Upper lobe of right lung (tissue), 1 donor: ENCODE measurements at places on chromosomes 12 and 14.
A peak's percentile ranks its signal among the peaks of the same experiment; 100 is the strongest.

DNA sequence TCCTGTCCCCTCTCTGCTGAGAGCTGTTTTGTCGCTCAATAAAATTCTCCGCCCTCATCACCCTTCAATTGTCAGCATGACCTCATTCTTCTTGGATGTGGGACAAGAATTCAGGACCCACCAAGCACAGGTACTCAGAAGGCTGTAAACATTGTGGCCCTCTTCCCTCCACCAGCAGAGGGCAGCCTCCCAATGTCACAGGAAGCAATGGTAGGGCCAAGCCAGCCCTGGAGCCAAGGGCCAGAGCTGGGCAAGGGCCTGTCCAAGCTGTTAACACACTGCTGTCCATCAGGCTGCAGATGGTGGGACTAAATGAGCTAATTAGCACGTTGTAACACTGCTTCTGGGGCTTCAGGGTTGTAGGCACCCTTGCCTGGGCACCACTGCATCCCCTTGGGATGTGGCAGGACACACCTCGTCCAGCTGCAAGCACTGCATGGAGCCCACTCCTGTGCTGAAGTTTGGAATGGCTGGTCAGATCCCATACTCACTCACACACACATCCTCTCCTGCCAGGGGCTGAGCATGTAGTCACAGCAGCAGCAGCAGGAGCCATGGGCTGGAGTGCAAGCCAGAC, 62.7 kb upstream of the HECTD1 start:
- peak; percentile 69 for DNase-seq

GRCh38 chr12:96500693-96501092, 11.3 kb downstream of the CFAP54 start:
- DNase-seq = no peak

DNA sequence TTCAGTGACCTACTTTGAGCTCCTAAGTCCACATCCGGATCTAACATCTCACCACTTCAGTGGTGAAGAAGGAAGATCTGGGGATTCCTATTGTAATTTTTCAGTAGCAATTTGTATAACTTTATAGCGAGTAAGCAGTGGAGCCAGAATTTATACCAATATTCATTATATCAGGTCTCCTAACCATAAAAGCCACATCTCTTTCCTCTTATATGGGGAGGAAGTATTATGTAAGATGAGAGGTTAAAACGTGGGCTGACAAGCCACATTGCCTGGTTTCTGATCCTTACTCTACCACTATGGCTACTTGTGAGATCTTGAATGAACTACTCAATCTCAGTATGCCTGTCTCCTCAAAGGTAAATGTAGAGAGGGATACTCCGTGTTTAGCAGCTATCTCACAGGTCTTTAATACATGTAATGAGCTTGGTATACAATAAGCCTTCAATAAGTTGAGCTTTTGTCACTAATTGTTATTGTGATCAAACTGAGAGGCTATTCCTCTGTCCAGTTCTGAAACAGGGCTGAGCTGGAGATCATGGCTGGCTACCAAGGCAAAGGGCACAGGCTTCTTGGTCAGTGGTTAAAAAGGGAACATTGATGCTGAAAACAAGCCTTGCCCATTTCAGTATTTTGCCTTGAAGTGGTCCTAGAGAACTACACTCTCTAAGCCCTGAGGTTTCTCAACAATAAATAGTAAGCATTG, 3.3 kb upstream of the TMEM117 start:
- DNase-seq = no peak

DNA sequence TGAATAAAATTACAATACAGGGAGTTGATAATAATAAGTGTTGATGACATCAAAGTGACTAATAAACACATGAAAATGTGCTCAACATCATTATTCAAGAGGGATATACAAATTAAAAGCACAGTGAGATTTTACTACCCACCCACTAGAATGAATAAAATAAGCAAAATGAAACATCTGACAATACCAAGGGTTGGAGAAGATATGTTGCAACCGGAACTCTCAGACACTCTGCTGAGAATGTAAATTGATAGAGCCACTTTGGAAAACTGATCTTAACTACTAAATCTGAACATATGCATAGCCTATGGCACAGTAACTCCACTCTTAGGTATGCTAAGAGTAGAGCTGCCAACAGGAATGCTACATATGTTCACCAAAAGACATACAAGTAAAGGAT, 44.0 kb upstream of the CEP83 start:
- no peak for DNase-seq

GRCh38 chr14:57038689-57039088, 228.4 kb upstream of the OTX2 start:
- no peak for DNase-seq

- DNase-seq = no peak
Measured at GRCh38 chr12:619346-619745, 43.9 kb downstream of the NINJ2 start.

GRCh38 chr12:6367065-6367968, 8.0 kb downstream of the SCNN1A start:
- DNase-seq = no peak

DNA sequence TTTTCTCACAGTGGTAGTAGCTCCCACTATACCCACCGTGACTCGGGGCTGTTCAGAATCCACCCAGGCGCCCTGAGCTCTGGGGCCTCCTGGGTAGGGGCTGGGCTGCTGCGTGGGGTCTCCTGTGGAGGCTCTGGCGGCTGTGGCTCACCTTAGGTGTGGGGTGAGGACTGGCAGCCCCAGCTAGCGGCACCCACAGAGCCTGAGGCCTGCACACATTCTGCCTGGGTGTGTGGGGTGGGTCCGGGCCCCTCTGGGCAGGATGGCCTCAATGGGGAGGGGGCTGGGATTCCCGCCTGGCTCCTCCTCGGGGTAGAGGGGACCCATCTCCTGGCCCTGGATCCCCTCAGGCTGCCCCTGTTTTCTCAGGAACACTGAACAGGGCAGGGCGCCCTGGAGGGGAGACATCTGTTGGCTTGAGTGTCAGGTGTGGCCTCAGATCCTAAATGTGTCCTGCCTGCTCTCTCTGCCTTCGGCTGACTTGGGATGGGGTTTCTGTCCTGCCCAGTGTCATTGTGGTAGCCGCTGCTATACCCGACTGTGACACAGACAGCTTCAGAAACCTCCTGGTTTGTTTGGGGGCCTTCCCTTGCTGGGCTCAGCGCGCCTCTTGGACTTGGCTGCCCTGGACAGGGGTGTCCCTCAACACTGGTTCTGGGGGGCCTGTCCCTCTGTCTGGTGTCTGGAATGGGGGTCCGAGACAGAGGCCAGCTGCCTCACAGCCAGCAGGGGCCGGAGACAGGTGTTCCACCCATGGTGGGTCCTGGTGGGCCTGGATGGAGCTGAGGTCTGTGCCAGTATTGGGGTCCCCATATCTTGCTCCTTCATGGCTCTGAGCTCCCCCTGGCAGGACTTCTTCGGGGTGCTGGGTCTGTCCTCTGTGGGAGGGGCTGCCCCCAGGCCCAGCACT, 354.9 kb downstream of the TMEM121 start:
- DNase-seq = peak; percentile 55

GRCh38 chr12:42564556-42564955, 25.0 kb downstream of the PRICKLE1 start:
- DNase-seq = no peak

DNA sequence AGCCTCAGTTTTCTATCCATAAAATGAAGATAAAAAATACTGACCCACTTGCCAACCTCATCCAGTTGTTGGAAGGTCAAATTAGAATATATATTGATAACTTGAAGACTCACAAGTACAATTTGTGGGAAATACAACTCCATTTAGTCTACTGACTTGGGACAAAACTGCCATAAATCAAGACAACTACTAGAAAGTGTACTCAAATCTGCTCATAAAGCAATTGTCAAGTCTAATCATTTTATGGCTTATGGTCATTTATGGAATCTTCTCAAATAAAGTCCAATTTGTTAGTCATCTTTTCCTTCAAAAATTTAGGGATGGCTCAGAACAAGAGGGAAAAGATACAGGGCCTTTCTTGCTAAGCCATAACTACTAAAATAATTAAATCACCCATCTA, 7.0 kb downstream of the BTG1 start:
- DNase-seq = no peak

DNA sequence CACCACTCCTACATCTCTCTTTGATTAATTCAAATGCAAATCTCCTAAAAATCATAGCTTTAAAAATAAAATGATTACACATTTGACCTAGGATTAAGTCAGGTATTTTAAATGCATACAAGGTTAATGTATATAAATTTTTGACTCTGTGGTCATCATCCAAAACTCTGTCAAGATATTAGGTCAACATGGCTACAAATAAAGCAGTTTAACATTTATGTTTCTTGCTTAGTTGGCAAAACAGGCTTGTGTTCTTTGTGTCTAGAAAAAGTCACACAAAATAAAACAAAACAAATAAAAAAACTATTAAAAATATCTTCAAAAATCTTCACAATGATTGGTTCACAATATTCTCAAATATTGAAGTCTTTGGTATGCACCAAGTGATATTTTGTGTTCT, 473.2 kb downstream of the LRFN5 start:
- no peak for DNase-seq

GRCh38 chr14:100041271-100041670, 24.0 kb upstream of the EVL start:
- no peak for DNase-seq
